ENCODE measurements at places on chromosomes 12 and 14.

DNA sequence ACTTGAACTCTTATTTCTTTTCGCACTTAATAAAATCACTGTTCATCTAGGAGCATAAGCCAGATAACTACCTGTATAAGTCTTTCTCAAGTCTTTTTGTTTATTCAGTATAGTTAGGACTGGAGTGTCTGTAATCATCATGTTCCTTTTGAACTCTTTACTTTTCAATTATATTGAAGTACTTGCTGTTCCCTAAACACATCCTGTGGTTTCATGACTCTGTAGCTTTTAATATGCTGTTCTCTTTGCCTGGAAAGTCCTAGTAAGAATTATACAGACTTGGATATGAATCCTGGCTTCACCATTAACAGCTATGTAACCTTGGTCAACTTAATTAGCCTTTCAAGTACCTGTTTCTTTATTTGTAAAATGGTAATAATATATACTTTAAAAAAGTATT is 88.2 kb downstream of the CCDC91 start:
- DNase-seq: no peak

- DNase-seq: no peak
Observed at GRCh38 chr12:99911967-99912366, 72.8 kb downstream of the ANKS1B start.

GRCh38 chr12:77772676-77773298 is 57.9 kb upstream of the NAV3 start:
- no peak for DNase-seq

DNA sequence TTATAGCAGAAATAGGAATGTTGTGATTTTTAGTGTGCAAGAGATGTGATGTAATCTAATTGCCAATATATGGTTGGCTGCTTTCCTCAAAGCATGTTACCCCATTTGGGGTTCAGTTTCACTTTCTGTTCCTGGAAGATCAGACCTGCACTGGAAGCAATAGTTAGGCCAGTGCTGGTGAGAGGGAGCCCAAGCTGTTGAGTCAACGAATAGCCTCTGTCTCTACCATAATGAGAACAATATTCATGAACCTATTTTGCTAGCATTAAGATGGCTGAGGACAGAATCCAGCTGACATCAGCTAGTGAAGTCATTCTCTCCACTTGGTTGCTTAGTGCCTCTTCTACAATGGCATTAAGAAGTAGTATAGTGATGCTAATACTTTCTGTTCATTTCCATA is 379.9 kb upstream of the DCN start:
- no peak for DNase-seq

- no peak for DNase-seq
Observed at GRCh38 chr12:97127061-97127460, 220.0 kb downstream of the NEDD1 start.

GRCh38 chr12:21416511-21417121 is 20.8 kb upstream of the PYROXD1 start:
- DNase-seq: no peak

DNA sequence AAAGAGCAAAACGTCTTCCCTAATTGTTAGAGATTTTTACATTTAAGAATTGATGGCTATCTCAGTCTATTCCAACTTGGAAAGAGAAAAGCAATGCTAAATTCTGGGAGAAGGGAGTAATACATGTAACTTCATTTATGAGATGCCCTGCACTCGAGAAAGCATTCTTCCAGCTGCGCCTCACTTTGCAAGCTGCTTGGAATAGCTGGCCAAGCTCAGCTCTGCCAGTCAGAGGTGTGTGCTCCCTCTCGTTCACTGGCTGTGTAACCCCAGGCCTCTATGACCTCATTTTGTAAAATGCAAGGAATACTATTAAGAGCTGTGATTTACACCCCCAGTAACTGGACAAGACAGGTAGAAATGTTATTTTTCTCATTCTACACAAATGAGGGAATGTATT is 79.1 kb downstream of the OTX2 start:
- DNase-seq: no peak

DNA sequence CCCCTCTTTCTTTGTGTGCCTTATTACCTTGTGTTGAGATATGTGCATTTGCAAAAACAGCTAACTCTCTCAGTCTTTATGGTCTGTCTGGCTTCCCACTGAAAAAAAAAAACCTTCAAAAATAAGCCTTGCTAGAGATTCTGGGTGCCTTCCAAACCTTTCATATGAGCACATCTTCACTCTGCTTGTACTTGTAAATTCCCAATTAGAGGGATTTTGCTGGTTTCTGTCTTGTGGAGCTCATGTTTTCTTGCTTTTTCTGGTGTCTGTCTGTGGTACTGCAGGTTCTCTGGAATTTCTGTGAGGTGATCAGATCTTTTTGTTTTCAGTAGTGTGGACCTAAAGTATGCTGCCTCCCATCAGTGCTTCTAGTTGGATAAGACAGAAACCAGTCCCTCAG is 100.1 kb downstream of the PIK3C2G start:
- DNase-seq: no peak

- no peak for DNase-seq
Observed at GRCh38 chr12:52245259-52245961, 12.4 kb downstream of the KRT7 start.

DNA sequence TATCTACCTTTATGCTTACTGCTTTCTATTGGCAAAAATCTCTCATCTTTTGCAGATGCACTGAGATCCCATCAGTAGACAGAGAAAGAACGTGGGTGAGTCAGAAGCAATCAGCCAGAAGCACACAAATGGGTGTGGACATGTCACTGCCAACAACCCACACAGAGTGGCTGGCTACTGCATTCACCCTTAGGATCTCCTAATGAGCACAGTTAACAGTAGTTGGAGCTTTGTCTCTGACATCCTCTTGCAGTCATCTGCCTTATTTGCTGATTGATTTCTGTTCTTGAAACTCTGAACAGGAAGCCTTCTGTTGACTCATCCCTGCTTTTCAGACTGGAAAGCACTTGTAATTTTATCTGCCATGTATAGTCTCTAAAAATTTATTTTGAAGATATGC is 117.2 kb downstream of the RGS6 start:
- DNase-seq: no peak
